Uterus (tissue), 4 donors: ENCODE measurements at places on chromosomes 4 and X.

- H3K27ac ChIP-seq: no peak overlapping the region
- no peaks in the 10 kb centered on the region for H3K27me3 ChIP-seq
- H3K4me3 ChIP-seq: no peak overlapping the region
- H3K36me3 ChIP-seq: no peaks in the 10 kb centered on the region
- DNase-seq: no peak
These were observed 124.5 kb upstream of the PLAC1 start for GRCh38 chrX:134782796-134783195.

GRCh38 chr4:175386776-175387507 lies 425.1 kb downstream of the GPM6A start:
- H3K4me3 ChIP-seq: no peak overlapping the region
- no peak overlapping the region for H3K27ac ChIP-seq
- DNase-seq: no peak

- H3K27me3 ChIP-seq: no peaks in the 10 kb centered on the region
- H3K4me1 ChIP-seq: no peaks in the 10 kb centered on the region
- no peaks in the 10 kb centered on the region for H3K36me3 ChIP-seq
- H3K27ac ChIP-seq: no peak overlapping the region
- no peak for DNase-seq
These were observed 42.9 kb upstream of the HS3ST1 start for GRCh38 chr4:11471618-11472017.

- no peak overlapping the region for H3K4me3 ChIP-seq
- H3K36me3 ChIP-seq: no peaks in the 10 kb centered on the region
- no peaks in the 10 kb centered on the region for H3K4me1 ChIP-seq
- DNase-seq: no peak
- H3K27me3 ChIP-seq: no peaks in the 10 kb centered on the region
These were observed 206.3 kb downstream of the SLC7A11 start for GRCh38 chr4:138035781-138036258.

DNA sequence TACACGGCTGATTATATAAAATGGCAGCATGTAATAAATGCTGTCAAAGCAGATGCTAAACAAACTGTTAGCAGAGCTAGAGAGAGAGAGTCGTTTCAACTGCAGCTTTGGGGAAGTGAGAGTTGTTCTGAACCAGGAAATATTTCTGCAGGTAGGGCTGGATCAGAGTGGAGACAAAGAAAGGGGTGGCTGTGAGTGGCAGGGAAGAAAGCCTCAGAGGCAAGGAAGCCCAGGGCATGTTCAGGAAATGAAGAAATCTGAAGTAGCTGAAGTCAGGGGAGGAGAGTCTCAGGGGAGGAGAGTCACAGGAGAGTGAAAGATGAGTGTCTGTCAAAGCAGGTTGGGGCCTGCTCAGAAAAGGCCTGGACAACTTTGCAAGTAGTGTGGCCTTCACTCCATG lies 48.4 kb upstream of the RPS6KA3 start:
- H3K27me3 ChIP-seq: no peaks in the 10 kb centered on the region
- H3K4me3 ChIP-seq: no peak overlapping the region
- no peaks in the 10 kb centered on the region for H3K36me3 ChIP-seq
- H3K27ac ChIP-seq: no peak overlapping the region
- DNase-seq: no peak
- no peaks in the 10 kb centered on the region for H3K4me1 ChIP-seq

DNA sequence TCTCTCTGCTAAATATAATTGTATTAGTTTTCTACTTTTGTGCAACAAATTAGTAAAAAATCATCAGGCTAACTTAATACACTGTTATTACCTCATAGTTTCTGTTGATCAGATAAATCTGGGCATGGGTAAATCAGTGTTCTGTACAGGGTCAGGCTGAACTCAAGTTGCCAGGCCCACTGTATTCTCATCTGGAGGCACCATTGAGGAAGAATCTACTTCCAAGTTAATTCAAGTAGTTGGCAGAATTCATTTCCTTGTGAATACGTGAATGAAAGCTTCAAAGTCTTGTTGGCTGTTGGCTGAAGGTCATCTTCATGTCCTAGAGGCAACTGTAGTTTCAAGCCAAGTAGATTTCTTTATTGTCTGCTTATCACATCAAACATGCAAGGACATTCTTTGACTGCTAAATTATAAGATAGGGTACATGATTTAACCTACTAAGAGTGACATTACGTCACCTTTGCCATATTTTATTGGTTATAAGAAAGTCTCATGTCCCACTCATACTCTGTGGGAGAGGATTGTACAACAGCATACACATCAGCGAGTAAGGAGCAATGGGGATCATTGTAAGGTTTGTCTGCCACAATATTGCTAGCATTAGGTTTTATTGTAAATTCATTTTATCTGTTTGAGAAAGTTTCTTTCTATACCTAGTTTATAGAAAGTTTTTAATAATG lies 1219.0 kb downstream of the ARAP2 start:
- no peak overlapping the region for H3K27ac ChIP-seq
- no peaks in the 10 kb centered on the region for H3K36me3 ChIP-seq

- H3K27ac ChIP-seq: no peak overlapping the region
- no peak for DNase-seq
- no peaks in the 10 kb centered on the region for H3K4me1 ChIP-seq
- H3K4me3 ChIP-seq: no peak overlapping the region
- no peaks in the 10 kb centered on the region for H3K36me3 ChIP-seq
- H3K27me3 ChIP-seq: no peaks in the 10 kb centered on the region
These were observed 69.4 kb upstream of the GABRA2 start for GRCh38 chr4:46459308-46459707.
